T-helper 2 cell (primary cell): ENCODE measurements at places on chromosomes 6 and 20.

DNA sequence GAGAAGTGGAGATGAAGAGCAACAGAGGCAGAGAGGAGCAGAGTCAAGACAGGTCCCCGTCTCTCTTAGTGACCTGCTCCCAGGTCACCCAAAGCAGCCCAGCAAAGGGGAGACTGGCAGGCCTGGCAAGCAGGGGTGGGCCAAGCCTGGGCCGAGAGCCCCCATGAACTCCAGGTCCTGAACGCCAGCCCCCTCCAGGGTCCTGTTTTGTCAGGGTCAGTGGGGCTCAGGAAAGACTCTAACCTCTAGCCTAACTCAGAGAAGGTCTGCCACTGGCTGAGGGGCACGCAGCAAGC, 1.2 kb downstream of the NECAB3 start:
- DNase-seq = no peak

GRCh38 chr6:128357392-128358130, 162.8 kb downstream of the PTPRK start:
- DNase-seq = no peak

DNA sequence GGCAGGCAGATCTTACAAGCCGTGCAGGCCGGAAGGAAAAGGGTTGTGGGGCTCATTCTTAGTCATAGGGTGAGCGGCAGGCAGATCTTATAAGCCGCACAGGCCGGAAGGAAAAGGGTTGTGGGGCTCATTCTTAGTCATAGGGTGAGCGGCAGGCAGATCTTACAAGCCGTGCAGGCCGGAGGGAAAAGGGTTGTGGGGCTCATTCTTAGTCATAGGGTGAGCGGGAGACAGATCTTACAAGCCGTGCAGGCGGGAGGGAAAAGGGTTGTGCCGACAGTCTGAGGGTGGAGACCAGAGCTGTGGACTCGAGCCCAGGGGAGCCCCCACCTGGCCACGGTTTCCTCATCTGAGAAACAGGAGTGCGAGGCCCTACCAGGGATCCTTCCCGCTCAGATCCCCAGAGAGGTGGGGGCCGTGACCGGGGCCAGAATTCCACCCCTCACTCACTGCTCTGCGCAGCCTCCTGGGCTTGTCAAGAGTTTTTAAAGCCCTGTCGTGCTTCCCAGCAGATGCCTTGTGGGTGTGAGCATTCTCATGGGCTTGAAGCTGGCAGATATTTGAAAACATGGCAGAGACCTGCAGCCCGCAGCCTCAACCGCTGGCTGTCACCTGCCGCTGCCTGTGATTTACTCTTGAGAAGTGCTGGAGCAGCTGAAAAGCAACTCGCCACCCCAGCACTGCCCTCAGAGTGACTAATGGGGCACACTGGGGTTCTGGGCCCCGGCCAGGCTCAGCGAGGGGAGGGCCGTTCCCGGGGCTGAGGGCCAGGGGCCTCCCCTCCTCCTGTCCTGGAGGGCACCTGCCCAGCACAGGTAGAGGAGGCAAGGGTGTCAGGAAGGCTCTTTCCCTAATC, 31.9 kb downstream of the NTSR1 start:
- DNase-seq = peak; percentile 99

GRCh38 chr6:84892671-84893070, 128.3 kb upstream of the TBX18 start:
- no peak for DNase-seq

- DNase-seq = no peak
These were observed 1.1 kb upstream of the TULP4 start for GRCh38 chr6:158311193-158311592.

- DNase-seq = no peak
These were observed 113.2 kb downstream of the CEBPB start for GRCh38 chr20:50303573-50304500.

- no peak for DNase-seq
These were observed 14.5 kb downstream of the CHMP4B start for GRCh38 chr20:33825340-33826269.

DNA sequence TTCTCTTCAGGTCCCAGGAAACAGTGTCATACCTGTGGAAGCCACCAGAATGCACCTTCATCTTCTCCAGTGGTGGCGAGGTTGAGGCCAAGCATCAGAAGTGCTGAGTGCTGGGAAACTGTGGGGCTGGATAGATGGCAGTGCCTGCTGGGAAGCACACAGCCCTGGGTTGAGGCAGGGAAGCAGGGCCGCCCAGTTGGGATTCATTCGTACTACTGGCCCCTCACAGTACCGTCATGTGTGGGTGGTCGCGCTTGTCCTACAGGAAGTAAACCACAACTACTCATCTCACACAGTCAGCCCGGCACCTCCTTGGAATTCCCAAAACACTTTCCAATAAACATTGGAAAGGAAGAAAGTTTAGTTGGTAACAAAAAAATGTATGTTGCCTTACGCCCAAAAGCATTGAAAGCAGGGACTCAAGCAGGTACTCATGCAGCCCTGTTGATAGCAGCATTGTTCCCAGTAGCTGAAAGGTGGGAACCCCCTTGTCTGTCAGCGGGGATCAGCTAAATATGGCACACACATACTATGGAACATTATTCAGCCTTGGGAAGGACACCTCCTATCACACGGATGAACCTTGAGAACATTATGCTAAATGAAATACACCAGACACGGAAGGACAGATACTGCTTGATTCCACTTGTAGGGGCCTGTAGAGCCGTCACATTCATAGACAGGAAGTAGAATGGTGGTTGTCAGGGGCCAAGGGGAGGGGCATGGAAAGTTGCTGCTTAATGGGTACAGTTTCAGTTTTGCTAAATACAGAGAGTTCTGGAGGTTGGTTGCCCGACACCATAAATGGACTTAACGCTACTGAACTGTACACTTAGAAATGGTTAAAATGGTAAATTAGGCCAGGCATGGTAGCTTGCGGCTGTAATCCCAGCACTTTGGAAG, 162.7 kb downstream of the MTHFD1L start:
- DNase-seq = no peak

GRCh38 chr20:38152175-38152620, 12.9 kb downstream of the TGM2 start:
- DNase-seq = no peak

GRCh38 chr6:148529010-148529409, 186.4 kb downstream of the SASH1 start:
- no peak for DNase-seq

- no peak for DNase-seq
These were observed 44.9 kb upstream of the TMEM170B start for GRCh38 chr6:11492464-11493290.
